CD4-positive, alpha-beta T cell (primary cell): ENCODE measurements at places on chromosomes 5 and 9. TPM values are rescaled to one million over a fixed set of nuclear protein-coding genes. Genes with fewer than 3 reads are reported as not detected.

The IL13 gene
- not detected for total RNA-seq

The BTNL3 gene
- not detected for total RNA-seq

The ADAMTS16 gene
- total RNA-seq: not detected

The SLC34A1 gene
- not detected for total RNA-seq

The MFAP3 gene
- total RNA-seq: 14.9 TPM

The ACER2 gene
- 1.4 TPM for total RNA-seq

The C5orf58 gene
- total RNA-seq: not detected

The TMEM232 gene
- 0.98 TPM for total RNA-seq

The NIM1K gene
- total RNA-seq: 0.08 TPM
